CD8-positive, alpha-beta memory T cell (primary cell): ENCODE measurements at places on chromosomes 16 and 17. TPM values are rescaled to one million over a fixed set of nuclear protein-coding genes. Genes with fewer than 3 reads are reported as not detected.

DNA sequence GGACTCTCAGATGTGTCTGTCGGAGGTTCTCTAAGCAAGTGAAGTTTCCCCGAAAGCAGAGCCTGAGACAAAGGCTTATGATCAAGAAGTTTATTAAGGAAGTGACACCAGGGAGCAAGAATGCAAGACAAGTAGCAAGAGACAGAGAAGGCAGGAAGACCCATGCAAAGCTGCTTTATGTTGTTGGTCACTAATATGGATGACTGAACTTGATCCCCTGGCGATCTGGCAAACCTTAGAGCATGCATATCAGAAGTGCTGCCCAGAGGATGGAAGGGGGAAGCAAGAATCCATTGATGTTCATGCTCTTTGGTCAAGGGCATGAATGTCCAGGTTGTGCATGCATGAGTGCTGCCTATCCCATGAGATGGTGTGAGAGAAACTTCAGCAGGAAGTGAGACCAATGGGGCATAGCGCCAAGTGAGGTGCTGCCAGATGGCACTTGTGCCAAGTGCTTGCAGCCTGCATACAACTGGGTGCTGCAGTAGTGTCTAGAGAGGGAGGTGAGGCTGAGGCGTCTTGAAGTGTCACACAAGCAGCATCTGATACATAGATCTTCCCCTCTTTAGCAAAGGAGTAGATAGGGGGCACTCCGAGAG, 176.5 kb downstream of the SALL1 start:
- DNase-seq = no peak

DNA sequence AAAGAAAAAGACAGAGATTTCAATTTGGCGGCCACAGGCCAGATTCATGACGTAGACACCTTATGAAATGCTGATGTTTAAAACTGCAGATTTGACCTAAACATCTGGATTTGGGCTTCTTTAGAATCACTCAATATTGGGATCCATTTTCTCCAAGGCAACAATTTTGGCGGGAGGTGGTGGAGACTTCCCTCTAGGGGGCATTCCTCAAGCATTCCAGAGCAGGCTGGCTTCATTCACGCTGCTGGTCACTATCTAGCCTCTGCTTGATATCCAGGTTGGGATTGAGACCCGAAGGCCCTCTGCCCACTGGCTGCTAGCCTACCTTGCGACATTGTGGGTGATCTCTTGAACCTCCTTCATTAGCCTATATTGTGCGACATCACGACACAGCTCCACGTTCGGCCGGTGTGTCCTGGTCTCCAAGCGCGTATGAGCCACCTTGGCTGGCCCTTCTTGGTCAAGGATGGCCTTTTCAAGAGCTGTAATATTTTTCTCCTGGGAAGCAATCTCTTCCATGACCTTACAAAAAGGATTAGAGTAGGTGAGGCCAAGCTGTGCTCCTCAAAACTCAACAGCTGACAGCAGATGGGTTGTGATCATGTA, 24.5 kb downstream of the FBXO39 start:
- DNase-seq = no peak

The DOC2B gene
- total RNA-seq = 0.15 TPM

DNA sequence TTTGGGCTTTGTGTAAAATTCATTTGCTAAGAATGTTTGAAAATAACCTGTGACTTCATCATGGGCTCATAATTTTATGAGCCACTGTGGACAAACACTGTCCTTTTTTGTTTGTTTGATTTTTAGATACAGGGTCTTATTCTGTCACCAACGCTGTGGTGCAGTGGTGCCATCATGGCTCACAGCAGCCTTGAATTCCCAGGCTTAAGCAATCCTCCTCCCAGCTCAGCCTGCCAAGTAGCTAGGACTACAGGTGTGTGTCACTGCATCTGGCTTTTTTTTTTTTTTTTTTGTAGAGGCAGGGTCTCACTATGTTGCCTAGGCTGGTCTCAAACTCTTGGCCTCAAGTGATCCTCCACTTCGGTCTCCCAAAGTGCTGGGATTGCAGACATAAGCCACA, 8.3 kb downstream of the TEX2 start:
- DNase-seq = no peak

GRCh38 chr17:49588726-49589576, 13.3 kb downstream of the NXPH3 start:
- no peak for DNase-seq

The HBA1 gene
- not detected for total RNA-seq

DNA sequence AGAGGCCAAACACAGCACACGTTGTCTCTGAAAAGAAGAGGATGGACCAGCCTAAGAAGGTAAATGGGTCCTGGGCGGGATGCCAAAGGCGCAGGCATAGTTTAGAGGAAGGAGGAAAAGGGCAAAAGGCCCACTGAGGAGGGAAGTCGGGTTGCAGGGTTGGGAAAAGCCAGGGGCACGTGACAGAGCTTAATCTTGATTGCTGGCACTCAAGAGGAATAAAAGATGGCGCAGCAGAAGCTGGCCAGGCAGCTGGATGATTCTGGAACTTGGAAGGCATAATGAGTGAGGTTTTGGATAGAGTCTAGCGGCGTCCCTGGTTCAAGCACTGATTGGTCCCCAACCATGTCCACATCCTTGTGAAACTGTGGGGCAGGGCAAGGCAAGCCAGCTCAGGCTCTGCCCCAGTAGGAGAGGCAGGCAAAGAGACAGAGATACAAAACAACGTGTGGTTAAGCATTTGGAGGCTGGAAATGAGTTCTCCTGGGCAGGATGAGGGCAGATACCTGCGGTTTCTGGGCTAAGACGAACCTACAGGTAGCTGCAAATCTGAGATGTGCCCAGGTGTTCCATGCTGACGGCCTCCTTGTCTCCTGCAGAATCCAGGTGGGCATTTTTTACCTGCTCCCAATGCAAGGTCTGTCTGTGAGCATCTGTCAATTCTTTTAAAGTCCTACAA, 52.7 kb upstream of the CIBAR2 start:
- no peak for DNase-seq

The EXOC3L1 gene
- not detected for total RNA-seq

DNA sequence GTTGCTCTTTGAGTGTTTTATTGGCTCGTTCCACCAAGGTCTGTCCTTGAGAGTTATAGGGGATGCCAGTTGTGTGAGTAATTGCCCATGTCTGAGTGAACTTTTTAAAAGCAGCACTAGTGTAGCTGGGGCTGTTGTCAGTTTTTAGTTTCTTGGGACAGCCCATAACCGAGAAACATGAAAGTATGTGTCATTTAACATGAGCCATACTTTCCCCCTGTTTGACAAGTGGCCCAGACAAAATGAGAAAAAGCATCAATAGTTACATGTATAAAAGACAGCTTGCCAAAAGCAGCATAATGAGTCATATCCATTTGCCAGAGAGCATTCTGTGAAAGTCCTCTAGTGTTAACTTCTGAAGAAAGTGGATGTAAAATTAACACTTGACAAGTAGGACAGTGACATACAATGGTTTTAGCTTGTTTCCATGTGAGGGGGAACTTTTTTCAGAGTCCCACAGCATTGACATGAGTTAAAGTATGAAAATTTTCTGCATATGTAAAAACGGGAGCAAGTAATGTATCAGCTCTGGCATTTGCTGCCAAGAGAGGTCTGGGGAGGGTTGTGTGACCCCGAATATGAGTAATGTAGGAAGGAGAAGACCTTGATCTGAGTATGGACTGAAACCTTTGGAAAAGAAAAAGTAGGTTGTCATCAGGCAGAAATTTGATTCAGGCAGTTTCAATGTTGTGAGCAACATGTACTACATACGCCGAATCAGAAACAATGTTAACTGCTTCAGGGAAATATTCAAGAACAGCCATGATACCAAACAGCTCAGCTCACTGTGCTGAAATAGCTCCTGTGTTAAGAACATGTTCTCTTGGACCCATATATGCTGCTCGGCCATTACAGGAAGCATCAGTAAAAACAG, 56.8 kb upstream of the ARL4D start:
- no peak for DNase-seq

GRCh38 chr16:85398050-85398451, 215.1 kb upstream of the GSE1 start:
- no peak for DNase-seq

GRCh38 chr16:48125888-48126287, 29.9 kb downstream of the ABCC12 start:
- no peak for DNase-seq

- DNase-seq = no peak
Measured at GRCh38 chr16:20051147-20051546, 22.5 kb downstream of the GPR139 start.

DNA sequence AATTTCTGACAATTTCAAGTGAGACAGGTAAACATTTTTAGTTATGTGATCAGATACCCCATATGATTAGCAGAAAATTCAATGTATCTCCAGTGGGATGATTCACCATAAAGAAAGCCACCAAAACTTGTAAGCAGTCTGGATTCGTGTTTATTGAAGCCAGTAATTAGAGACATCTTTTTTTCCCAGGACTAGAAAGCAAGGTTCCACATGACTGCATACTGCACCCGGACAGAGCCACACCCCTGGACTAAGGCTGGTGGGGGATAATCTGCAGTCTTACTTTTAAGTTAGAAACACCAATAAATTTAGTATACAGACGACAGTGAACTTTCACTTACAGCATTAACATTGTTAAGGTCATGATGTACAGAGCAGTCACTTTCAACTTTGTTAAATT, 24.2 kb upstream of the CMTM4 start:
- no peak for DNase-seq

The GSG1L2 gene
- total RNA-seq = not detected

DNA sequence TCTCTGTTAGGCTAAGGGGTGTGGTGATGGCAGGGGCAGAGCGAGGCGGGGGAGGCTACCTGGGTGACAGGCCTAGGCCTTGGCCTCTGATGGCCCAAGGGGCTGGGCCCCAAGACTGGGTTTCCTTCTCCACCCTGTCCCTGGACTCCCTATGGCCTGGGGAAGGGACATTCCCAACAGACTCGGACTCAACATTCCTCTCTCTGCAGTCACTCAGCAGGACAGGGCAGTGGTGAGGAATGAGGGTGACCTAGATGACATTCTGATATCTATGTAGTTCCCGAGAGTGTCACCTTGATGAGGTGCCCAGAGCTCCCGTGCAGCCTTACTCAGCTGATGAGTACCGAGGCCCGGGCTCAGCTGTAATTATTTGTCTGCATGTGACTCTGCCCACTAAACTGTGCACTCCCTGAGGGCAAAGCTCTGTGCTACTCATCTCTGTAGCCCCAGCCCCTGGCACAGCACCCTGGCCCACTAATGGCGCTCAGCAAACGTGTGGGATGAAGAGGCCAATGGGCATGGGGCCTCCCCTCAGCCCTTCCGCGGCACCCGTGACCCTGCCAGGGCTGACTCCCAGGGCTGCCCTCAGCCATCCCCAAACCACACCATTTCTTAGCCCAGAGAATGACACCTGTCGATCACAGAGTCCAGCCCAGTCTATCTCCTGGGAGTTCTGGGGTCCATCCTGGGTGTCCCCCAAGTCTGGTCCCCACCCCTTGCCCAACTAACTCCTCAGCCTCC, 2.2 kb downstream of the PLCD3 start:
- no peak for DNase-seq

DNA sequence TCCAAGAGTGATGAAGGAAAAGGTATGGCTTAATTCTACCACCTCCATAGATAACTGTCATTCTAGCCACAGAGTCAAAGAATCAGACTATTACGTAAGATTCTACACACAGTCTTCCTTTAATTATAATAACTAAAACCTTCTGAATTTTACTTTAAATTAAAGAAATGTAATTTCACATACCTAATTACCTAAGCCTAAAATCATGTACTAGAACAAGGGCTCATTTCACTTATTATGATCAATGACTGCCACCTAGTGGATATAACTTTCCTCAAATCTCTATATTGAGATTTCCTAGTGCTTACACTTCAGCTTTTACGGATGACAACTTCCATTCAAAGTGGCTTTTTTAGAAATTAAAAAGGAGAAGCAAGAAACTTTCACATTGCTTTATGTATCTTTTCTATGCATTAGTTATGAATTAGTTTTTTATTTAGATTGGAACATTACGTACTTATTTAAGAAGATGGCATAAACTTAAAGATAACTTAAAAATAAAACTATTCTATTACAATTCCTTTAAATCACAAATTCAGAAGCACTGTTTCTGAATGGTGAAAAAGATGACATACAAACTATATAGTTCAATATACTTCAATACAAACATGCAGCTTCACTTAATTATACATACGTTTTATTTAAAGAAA, 18.2 kb upstream of the ABCA10 start:
- peak; percentile 9 for DNase-seq

The CD300C gene
- 0.20 TPM for total RNA-seq

GRCh38 chr17:67035131-67036083, 8.9 kb upstream of the CACNG1 start:
- DNase-seq = no peak

DNA sequence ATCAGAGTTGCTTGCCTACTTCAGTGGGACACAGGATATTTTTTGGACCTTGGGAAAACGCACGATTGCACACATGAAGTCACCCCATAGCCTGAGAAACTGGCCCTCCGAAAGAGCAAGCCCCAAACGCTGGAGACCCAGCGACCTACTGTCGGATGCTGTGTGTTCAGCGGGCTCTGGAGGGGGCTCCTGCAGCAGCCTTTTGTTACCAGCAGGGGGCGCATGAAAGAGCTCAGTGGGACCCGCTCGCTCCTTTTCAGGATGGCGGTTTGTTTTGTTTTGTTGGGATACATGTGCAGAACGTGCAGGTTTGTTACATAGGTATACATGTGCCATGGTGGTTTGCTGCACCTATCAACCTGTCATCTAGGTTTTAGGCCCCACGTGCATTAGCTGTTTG, 28.4 kb downstream of the MYH3 start:
- DNase-seq = no peak

- no peak for DNase-seq
Measured at GRCh38 chr17:28460901-28461300, 12.5 kb upstream of the SLC13A2 start.

The RHBDF2 gene
- 38.2 TPM for total RNA-seq

DNA sequence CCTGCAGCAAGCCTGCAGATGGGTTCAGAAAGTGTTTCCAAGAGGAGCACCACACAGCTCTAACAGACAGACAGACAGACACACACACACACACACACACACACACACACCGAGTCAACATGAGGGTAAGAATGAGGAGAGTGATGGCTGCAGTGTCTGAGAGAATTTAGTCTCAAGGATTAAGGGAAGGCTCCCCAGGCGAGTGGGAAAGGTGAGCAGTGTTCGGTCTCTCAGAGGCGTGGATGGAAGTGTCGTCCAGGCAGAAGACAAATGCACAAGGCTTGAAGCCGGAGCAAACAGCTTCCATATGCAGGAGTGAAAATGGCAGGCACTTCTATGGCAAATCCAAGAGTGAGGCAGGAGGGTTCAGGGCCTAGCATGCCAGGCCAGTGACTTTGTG, 770.1 kb downstream of the KCNJ18 start:
- no peak for DNase-seq

DNA sequence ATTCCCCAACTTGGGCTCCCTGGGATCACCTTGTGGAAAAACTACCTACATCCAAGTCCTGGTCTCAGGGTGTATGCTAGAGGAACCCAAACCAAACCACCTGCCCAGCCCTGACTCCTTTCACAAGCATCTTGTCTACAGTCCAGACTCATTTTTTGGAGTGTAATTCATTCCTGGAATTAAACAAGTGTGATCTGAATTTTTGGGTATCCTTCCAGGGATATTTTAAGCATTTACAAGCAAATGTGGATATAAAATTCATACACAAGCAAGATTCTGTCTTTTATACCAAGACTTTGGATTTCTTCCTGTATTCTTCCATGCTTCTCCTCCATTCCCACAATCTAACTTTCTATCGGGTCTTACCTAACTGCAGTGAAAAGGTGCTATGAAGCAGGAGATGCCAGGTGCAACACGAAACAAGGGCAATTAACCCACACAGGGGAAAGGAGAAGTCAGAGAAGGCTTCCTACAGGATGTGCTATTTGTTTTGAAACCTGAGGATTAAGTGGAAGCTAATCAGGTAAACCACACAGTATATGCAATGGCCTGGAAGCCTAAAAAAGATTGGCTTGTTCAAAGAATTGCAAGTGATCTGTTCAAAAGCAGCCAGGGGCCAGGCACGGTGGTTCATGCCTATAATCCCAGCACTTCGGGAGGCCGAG, 417.2 kb upstream of the C16orf82 start:
- DNase-seq = no peak

The MPV17L gene
- 0.18 TPM for total RNA-seq
